ENCODE measurements at places on chromosomes 1 and 21.

- no peak for DNase-seq
Observed at GRCh38 chr1:62336638-62336994, 17.4 kb upstream of the KANK4 start.

DNA sequence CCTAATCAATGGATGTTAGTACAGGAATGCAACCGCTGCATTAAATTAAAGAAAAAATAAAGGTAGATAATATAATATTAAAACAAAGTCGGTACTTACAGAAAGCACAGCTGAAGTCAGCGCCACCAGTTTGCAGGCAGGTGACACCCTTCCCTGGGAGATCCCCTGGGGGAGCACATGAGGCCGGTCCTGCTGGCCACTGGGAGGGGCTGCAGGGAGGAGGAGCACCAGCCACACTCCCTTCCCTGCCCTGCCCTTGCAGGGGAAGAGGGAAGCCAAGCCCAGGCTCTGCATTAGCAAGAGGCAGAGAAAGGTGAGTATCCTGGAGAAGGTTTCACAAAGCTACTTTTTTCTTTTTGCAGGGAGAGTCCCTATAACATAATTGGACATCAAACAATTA lies 507.0 kb downstream of the AJAP1 start:
- DNase-seq: no peak

- no peak for DNase-seq
Observed at GRCh38 chr21:33267250-33267649, 1.1 kb downstream of the IL10RB start.

DNA sequence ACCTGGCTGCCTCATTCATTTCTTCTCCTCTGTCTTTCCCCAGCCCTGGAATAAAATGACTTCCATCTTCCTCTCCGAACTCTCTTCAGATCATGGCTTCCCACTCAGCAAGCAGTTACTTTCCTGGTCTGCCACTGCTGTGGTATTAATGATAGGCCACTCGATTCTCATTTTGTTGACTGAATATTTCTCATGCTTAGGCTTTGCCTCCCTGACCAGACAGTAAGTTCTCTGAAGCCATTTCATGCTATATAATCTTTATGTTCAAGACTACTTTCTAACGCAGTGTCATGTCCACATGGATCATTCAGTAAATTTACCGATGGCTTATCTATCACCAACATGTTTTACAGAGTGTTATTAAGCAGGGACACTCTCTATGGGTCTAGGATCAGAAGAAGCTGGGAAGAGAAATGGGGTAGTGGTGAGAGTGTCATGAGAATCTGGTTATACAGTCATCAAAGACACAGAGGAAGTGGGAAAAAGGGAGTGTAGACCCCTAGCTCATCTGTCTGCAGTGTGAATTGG lies 20.6 kb downstream of the RUNX1 start:
- no peak for DNase-seq

GRCh38 chr1:203000217-203000944 lies 6.8 kb upstream of the TMEM183A start:
- DNase-seq: no peak

DNA sequence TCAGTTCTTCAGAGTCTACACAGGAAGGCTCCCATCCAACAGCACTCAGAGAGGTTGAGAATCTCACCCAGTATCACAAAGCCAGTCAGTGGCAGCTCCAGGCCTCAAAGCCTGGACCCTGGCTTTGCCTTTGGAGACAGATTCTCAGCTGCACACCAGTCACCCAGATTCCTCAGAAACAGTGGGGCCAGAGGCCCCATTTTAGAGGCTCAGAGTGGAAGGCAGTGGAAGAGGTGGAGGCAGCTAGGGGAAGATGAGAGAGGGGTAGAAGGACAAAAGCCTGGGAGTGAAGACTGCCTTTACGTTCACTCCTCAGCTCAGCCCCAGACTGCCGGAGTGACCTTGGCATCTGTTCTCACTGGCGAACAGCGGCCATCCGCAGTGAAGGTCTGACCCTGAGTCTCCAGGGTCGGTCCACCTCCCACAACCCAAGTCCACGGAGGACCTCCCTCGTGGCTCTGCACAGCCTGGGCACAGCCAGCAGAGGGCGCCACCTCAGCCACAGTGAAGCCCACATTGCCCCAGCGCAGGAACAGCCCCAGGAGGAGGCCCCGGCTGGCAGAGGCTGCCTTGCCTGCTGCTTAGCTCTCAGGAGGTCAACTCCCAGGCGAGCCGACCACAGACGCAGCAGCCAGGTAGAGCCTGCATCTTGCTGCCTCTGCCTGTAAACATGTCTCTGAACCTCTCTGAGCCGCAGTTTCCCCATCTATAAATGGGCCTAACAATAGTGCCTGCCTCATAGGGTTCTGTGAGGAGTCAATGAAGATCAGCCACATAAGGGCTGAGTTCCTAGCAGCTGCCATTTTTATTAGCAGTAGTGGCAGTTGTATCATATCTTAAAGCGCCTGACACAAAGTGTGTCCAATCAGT lies 5.9 kb upstream of the FNDC5 start:
- no peak for DNase-seq

GRCh38 chr1:156646738-156647211 lies 4.9 kb downstream of the BCAN start:
- no peak for DNase-seq

- no peak for DNase-seq
Observed at GRCh38 chr21:36589352-36589971, 109.5 kb upstream of the SIM2 start.

DNA sequence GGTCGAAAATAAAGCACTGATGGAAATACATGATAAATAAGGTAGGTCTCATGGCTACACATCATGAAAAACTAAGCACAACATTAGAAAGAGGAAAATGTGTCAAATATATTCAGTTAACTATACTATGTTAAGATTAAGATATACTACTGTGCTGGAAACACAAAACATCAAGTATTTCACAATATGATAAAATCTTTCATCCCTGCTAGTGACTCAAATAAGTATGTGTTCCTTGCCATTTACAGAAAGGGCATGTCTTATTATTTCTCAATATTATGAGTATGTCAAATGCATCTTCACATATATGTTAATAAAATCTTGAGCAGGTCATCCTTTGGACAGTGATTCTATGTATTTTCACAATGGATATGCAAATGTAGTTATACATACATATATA lies 1260.1 kb upstream of the ADGRL2 start:
- no peak for DNase-seq

- DNase-seq: peak; percentile 76
Observed at GRCh38 chr1:5906966-5907365, 85.3 kb downstream of the NPHP4 start.

- DNase-seq: no peak
Observed at GRCh38 chr1:70518106-70518505, 107.0 kb downstream of the CTH start.

GRCh38 chr1:221723848-221724236 lies 18.0 kb downstream of the DUSP10 start:
- no peak for DNase-seq

DNA sequence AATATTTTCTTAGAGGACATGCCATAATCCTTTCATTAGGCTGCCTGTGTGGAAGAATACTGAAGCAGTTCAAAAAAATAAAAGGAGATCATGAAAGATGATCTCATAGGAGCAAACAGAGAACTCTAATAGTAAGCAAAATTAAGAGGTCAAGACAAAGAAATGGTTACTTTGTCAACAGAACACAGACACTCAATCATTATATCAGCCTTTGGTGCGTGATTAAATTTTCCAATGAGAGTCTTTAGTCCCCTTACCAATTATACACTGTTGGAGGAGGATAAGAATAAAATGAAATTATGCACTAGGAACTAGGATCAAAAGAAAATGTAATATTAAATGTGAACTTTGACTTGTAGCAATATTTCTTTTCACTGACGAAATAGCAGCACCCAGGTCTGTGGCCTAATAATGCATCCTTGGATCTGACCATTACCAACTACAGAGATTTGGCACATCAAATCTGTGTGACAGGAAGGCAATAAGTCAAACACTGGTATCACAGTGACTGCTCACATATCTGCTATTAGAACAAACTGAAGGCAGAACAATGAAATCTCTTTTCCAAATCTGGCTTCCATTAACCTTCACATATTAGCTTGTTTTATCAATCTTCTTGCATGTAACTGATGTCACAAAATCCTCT lies 1812.9 kb downstream of the PLA2G4A start:
- DNase-seq: no peak

DNA sequence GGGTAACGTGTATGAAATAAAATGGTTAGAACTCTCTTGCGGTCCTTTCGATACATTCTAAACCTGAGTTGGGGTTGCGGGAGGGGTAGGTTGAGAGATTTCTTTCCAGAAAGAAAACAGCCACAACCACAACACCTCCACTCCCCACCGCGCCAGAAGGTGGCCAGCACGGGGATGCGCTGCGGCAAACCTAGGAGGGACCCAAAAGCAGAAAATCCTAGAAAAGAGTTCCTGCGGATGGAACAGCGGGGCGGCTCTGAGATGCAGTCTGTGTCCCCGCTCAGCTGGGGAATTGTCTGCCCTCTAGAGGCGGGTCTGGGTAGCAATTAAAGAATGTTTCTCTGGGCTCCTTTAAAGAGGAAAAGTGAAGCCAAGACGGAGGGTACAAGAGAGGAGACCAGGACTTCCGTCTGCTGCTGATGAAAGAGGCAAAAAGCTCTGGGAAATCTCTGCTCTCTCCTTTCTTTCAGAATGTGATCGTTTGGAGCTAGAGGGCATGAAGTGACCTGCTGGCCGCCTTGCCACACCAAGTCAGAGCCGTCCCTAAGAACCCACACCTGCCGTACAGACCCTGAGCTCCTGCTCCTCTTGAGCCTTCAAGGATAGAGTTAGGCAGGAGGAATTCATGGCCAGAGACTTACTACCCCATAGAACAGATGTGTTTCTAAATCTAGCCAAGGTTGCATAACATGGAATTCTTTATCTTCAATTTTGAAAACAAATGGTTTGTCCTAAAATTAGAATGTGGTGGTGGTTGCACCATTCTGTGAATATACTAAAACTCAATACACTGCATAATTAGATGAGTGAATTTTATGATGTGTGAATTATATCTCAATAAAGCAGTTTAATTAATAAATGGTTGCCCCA lies 46.5 kb upstream of the COA6 start:
- DNase-seq: peak; percentile 28

DNA sequence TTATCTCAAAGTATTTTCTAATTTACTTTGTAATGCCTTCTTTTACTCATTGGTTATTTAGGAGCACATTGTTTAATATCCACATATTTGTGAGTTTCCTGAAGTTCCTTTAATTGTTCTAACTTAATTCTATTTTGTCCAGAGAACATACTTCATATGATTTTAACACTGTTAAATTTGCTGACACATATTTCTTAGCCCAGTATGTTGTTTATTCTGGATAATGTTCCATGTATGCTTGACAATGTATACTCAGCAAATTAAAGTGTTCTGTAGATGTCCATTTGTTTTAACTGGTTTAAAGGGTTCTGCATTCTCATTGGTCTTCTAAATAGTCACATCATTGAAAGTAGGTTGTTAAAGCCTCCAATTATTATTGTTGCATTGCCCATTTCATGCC lies 643.7 kb upstream of the NR5A2 start:
- no peak for DNase-seq

- no peak for DNase-seq
Observed at GRCh38 chr1:73472810-73473209, 725.2 kb downstream of the LRRIQ3 start.

DNA sequence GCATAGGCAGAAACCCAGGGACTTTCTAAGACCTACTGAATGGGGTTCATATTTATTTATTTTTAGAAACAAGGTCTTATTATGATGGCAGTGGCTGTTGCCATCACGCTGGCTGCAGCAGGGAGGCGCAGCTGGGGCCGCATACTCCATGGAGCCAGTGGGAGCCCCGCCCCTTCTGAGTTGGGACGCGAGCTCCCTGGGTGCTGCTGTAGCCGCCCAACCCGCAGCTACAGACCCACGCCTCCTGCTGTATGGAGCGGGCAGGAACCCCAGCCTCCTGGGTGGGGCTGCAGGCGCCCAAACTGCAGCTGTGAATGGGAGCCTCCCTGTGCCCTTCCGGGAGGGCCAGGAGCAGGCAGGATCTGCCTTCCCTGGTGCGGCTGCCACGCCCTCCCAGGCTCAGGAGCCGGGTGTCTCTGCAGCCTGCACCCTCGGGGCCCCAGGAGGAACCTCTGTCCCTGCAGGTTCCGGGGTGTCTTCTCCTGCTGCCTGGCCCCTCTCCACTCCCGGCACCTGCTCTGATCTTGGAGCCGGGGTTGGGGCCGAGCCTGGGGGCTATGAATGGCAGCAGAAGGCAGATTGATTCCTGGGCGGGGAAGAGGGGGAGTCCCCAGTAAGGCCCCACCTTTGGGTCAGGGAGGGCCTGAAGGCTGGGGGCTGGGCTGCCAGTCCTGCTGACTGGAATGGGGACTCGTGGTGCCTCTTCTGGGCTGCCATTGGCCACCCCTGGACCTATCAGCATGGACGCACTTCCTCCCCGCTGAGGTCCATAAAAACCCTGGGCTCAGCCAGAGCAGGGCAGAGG lies 66.5 kb upstream of the LRRN2 start:
- DNase-seq: peak; percentile 23

DNA sequence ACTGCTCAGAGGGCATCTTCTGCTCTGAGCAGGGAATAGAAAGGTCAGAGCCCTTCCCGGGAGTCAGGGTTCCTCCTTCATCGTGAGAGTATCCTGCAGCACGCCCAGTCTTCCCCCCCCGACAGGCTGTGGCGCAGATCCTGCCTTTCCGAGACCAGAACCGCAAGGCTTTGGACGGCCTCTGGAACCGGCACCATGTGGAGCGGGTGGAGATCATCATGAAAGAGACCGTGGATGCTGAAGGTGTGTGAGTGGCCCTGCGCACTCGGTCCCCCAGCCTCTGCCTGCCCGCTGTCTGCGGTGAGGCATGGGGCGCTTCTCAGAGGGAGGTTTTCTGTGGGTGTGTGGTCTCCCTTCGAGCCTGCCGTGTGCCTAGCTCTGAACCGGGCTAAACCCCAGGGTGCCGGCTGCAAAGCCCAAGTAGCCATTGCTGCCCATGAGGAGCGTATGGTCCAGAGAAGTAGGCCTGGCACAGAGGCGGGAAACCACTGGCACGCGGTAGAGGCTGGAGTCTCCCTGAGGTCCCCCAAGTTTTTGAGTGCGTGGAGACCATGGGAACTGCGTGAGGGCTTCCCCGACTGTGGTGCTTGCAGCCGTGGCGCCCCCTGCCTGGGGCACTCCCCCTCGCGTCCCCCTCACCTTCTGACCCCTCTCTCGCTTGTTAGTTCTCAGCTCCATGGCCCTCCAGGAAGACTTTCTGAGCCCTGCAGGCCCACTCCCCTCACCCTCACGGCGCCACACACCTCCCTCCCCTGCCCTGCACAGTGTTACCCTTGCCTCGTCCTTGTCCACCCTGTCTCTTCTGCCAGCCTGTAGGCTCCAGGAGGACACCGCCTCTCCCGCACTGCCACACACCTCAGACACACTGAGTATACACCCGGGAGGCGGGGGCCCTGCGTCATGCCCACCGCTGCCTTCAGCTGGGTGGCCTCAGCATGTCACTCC lies 12.5 kb downstream of the H6PD start:
- no peak for DNase-seq

Measured in lower leg skin (tissue), 4 donors.